IPS-NIHi11 (cell line): ENCODE measurements at places on chromosomes 5 and 9.

DNA sequence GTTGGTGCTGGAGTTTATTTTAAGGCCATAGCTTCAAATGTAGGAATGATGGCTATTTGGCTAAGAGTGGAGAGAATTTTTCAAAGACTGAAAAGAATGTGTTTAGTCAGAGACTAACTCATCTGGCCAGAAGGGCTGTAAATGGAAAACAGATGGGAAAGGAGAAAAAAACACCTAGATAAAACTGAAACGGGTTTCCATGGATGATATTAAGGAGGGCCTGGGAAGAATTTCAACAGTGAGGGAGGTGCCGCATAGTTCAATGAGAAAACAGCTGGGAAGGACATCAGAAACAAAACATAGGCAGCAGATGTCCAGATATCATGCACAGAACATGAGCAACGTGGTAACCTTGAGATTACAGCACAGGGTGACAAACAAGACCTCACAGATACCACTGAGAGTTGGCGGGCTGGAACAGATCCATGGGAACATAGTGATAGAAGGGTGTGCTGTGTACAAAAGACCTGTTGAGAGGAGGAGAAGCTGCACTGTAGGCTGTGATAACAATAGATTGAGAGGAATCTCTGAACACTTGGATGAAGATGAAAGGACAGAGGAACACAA is 31.2 kb upstream of the RAD23B start:
- no peak for DNase-seq

DNA sequence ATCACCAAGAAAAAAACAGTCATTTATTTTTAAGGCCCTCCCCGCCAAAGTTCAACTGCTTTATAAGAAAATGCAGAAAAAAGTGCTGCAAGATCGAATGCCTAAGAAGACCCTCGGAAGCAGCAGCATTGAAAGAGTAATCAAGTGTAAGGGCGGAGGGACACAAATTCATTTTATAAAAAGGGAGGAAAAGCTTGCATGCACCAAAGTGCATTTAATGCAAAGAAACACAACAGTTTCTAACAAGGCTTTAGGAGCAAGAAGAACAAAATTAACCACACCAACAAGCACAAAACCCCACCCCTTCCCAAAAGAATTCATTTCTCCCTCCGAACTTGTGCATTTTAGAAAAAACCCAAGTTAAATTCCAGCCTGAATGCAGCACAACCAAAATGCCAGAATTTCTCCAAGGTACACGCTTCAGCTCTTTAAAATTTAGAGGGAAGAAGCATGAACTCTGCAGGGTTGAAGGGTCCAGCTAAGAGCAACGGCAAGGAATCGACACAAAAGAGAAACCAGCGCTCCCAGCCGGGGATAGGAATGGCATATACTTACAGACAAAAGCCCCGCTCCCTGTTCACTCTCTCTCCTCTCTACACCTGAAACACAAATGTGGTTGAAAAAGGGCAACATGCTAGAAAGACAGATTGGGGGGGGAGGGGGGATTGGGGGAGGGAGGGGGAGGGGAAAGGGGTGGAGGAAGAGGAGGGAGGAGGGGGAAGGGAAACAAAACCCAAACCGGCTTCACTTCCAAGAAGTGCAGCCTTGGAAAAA is at the start of gene NREP:
NREP (minus strand) TSS at position 614 of the 774 bp plus-strand sequence. CDS start 1,422 bp downstream, outside the sequence.
- DNase-seq, result no peak

DNA sequence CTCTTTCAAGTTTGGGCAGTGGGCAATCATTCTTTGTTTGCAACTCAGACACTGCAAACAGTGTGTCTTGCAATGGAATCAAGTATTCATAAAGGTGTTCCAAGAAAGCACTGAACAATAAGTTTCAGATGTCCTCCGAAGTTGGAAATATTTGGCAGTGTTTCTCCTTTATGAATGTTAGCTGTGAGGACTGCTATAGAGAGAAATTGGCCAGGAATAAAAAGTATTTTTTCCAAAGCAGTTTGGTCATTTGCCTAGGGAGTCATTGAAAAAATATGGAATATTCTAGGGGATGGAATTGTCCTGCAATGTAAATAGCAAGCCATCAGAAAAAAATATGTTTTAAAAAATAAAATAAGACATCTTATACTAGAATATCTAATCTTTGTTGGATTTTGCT is 688.6 kb upstream of the SEMA6A start:
- no peak for DNase-seq

- DNase-seq, result no peak
Measured at GRCh38 chr9:114412048-114412683, 24.4 kb upstream of the AKNA start.

- no peak for DNase-seq
Measured at GRCh38 chr5:80369521-80369920, 38.3 kb upstream of the ZFYVE16 start.

GRCh38 chr9:92769990-92770359 is 5.3 kb upstream of the BICD2 start:
- DNase-seq, result no peak

DNA sequence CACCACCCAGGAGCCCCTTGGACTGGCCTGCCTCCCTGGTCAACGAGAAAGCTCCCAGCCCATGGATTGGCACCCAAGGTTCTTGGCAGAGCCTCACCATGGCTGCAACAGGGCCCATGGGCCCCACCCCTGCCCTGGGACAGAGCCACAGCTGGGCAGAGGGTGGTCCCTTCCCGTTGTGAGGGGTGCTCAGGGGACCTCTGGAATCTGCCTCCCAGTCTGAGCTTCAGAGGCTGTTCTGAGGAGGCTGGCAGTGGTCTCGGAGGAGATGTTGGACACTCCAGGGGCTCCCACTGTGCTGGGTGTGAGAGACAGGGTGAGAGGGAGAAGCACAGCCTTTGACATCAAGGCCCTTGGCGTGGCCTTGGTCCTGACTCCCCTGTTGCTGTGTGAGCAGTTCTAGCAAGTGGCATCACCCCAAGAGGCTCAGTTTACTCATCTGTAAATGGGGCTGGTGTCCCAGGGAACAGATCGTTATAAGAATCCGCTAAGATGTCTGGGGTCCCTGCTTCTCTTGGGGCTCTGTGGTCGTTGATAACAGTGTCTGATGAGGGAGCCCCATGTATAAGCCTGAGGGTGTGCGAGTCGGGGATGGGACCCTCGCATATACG is 33.0 kb downstream of the LHX3 start:
- no peak for DNase-seq

DNA sequence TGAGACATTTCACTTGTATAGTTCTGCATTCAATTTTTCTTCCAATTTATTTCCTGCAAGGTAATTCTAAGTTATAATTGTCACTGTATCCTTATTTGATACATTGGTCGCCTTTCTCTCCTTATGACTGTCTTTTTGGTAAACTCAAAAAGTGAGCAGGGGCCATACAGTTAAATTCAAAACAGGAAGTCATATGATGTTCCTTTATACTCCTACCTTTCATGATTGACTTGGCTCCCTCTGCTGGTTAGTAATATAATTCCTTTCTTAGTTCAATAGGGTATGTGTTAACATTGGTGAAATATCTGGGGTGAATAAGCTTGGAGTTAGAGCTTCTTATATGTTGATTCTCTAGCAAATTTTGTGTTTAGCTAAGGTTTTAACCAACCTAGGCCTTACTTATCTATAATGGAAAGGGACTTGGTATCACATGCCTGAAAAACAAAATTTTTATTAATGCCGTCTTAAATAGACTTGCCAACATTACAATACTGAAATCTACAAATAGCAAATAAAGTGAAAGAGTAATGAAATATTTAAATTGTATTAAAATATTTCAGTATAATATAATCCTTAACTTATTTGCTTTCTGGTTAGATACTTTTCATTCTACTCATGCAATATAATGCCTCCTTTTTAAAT is 6.0 kb upstream of the NIPBL start:
- DNase-seq, result peak; percentile 55

DNA sequence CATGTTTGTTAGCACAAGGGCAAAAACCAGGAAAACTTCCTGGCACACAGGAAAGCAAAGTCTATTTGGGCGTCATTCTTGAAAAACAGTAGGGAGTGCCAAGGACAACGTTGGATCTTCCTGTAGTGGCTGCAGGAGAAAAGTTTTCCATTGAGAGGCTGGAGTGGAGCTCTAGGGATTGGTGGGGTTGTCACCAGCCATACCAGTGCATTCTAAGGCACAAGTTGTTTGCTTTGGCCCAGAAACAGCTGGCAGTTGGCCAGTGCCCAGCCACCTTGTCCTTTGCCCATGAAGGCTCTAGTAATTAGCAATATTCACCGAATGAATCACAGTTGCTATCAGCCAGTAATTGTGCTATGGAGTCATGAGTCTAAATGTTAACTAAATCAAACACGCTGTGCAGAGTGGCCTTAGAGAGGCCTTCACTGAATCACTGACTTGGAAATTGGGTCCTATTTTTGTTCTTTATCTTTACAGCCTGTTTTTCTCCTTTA is 26.4 kb downstream of the TNFSF15 start:
- DNase-seq, result peak; percentile 44

- DNase-seq, result no peak
Measured at GRCh38 chr5:4627929-4628328, 512.2 kb upstream of the ADAMTS16 start.

DNA sequence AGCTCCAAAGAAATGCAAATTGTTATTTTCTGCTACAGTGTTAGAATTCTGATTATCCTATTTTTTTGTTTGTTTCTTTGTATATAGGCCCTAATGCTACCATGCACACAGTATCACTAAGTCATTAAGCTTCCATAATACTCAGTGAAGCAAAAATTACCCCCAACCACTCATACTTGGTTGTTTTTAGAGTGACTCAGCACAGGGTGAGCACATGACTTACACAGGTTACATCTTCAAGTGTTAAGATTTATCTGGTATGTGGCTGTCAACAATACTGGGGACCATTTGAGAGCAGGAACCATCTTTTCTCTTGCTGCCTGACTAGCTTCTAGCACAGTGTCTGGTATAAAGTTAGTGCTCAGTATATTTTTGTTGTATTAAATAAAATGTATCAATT is 255.8 kb upstream of the SLC24A2 start:
- no peak for DNase-seq

GRCh38 chr9:10396615-10397014 is 216.2 kb downstream of the PTPRD start:
- no peak for DNase-seq

- DNase-seq, result peak; percentile 44
Measured at GRCh38 chr5:141003791-141004611, 37.7 kb downstream of the PCDHAC2 start.

DNA sequence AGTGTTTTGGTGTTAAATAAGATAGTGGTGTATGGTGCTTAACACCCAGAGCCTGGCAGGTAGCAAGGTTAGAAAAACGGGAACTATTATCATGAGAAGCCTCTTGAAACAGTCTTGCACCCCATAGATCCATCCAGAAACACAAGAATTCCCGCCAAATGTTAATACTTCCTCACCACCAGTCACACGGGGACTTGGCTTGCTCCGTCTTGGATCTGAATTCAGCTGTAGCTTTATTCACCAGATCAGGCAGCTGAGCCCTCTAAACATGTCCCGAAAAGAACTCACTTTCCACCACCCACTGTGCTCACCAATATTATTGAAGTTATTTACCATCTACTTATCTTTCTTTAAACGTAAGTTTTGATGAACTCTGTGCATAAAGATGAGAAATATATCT is 101.6 kb upstream of the PTPN3 start:
- DNase-seq, result no peak

GRCh38 chr9:89167788-89168187 is 10.8 kb downstream of the SHC3 start:
- no peak for DNase-seq

- no peak for DNase-seq
Measured at GRCh38 chr9:112881331-112881730, 9.3 kb downstream of the SLC46A2 start.

DNA sequence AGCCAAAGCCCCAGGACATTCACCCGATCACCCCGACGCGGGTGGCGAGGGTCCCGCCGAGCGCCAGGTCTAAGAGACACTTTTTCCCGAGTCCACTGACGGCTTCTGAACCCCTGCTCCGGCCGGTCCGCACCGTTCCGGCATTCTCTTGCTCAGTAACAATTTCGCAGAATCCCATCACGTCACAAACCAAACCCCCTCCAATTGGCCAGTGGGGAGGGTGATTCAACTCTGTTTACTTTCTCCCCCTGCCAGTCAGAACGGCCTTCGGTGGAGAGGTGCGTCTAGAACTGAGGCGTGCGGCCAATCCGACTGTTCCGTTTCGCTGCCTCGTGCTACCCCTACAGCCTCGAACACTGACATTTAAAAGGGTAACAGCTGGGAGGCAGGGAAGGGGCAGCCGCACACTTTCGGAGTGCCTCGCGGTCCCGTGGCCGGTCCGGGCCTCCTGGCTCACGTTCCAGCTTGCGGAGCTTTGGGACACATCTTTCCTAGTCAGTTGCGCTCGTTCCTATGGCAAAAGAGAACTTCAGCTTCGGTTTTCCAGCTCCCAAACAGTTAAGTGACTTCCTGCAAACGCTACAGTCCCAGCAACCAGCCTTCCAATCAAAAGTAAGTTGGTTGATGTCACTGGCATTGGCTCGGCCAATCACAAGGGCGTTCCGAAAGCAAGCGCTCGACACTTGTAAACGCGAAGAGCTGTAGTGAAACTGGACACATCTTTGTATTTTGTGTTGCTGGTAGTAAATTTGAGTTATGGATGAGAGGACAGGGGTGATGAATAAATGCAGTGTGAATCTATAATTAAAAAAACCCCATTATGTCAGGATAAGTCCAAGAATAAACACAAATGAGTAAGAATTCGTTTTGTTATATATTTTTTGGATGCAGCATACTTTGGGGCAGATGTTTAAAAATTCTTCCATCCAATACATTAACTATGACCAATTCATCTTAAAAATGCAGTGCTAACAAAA is at the start of gene KLF9:
KLF9 (minus strand) TSS at position 859 of the 977 bp plus-strand sequence. CDS start 1,294 bp downstream, outside the sequence.
- peak; percentile 86 for DNase-seq

DNA sequence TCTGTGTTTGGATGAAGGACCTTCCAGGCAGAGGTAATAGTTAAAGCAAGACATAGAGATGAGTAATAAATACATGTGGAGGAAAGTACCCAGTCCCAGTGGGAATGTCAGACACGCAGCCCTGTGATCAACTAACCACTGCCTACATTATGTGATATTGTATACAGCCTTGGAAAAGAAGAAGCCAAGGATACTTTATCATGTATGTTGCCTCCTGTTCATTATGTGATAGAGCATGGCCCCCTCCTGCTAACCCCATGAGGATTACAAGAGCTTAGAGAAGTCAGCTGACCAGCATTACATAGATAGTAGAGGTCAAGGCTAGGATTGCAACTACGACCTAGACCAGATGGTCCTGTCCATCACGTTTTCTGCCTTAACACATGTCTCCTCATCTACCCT is 497.0 kb upstream of the TNC start:
- DNase-seq, result no peak

GRCh38 chr9:133371261-133371711 is 4.6 kb downstream of the SURF4 start:
- DNase-seq, result no peak

- DNase-seq, result no peak
Measured at GRCh38 chr9:32385885-32386283, 1.4 kb downstream of the ACO1 start.

- no peak for DNase-seq
Measured at GRCh38 chr5:10220248-10220647, 29.4 kb downstream of the ATPSCKMT start.

DNA sequence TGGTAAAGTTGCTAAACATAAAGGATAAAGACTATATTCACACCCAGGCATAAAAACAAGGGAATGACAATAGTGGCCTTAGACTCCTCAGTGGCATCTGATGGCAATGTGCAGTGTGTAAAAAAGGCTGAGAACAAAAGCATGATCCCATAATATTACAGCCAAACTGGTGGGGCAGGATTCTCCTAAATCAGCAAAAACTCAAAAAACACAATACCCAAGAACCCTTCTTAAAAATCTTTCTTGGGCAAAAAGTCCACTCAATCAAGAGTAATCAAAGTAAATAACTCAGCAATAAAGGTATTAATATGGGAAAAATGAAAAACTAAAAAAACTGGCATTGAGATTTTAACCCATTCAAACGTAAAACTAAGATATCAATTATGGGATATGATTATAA is 1.6 kb upstream of the MOCS2 start:
- DNase-seq, result no peak

GRCh38 chr5:138841531-138841930 is 33.6 kb downstream of the LRRTM2 start:
- DNase-seq, result no peak
